Activated T-cell treated with anti-CD3 and anti-CD28 coated beads for 4 hours (primary cell): ENCODE measurements at places on chromosomes 12 and 14.

- no peak for DNase-seq
Measured at GRCh38 chr12:32084017-32084688, 22.5 kb upstream of the BICD1 start.

GRCh38 chr12:100572184-100572583 lies 1.3 kb upstream of the GAS2L3 start:
- DNase-seq: no peak

- DNase-seq: no peak
Measured at GRCh38 chr12:104520242-104520900, 63.6 kb downstream of the CHST11 start.

- DNase-seq: no peak
Measured at GRCh38 chr14:55313480-55313879, 42.3 kb downstream of the FBXO34 start.

DNA sequence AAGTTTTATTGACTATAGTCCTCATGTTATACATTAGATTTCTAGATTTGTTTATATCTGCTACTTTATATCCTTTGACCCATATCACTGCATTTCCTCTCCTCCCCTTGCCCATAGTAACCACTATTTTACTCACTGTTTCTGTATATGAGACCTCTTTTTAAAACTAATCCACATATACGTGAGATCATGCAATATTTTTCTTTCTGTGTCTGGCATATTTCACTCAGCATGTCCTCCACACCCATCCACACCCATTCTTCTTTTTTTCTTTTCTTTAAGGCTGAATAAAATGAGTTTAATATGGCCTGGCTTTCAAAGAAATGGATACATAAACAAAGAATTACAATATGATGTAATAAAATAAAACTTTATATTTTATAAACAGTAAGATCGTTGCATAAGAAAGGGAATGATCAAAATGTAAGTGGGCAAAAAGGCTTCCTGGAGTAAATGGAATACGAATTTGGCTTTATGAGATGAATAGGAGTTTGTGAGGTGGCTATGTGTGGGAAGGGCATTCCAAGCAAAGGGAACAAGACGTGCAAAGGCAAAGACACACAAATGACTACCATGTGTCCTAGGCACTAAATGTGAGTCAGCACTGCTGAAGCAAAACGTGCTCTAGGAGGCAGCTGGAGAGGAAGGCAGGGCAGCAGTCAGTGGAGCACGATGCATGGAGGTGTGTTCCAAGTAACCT lies 53.2 kb upstream of the HIF1A start:
- no peak for DNase-seq
